Caco-2 (cell line): ENCODE measurements at places on chromosomes 3 and 15.

GRCh38 chr3:168531116-168531515, 435.4 kb upstream of the GOLIM4 start:
- DNase-seq, result no peak

DNA sequence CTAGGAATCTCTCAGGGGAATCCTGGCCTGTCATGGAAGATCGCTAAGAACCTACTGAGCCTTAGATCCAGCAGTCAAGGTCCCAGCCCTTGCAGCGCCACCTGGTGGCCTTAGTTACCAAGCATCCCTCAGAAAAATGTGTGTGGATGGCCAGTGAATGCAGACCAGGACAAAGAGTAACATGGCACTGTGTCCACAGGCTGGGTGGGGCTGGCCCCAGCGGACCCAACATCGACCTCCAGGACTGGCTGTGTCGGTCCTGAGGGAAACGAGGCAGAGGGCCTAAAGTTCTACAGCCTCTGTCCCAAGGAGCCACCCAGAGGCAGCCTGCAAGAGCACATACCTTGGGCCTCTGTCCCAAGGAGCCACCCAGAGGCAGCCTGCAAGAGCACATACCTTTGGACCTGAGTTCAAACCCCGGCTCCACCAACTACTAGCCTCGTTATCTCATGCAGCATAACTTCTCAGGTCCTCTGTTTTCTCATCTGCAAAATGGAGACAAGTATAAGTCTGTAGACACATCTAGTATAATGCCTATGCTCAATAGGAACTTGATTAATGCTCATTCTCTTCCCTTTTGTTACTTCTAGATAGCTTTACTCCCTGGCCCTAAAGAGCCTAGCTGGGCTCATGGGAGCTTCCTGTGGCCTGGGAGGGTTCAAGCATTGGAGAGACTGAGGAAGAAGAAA, 57.5 kb upstream of the HERC1 start:
- DNase-seq, result peak; percentile 86

- no peak for DNase-seq
Measured at GRCh38 chr3:78858910-78859309, 908.9 kb downstream of the ROBO1 start.

DNA sequence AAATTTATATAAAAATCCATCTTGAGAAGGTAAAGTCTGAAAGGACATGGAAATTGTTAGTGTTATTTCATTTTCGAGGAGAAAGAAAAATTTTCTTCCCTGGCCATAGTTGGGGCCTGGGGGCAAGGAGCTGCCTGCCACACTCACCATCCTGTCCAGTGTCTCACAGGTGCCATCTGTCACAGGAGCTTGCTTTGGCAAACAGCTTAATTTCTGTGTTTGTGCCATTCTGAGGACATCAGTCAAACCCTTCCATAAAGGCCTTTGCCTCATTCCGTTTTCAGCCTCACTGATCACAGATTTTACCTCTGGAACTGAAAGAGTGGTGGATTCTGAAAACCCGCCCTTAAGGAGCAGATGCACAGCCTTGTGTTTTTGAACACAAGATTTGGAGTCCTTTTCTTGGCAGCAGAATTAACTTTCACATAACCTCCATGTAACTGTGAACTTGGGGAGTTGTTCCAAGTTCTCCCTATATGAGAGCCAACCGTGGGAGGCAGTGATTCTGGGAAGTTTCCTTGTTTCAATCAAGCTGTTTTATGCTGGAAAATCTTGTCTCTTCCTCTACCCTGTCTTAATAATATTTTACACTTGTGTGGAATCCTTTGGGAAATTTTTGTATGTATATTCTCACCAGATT, 254.7 kb downstream of the CACNA2D3 start:
- no peak for DNase-seq

- no peak for DNase-seq
Measured at GRCh38 chr3:195803289-195803908, 8.3 kb downstream of the MUC4 start.
